ENCODE measurements at places on chromosomes 3 and 15. TPM values are rescaled to one million over a fixed set of nuclear protein-coding genes. Genes with fewer than 3 reads are reported as not detected.
A peak's percentile ranks its signal among the peaks of the same experiment; 100 is the strongest.

- no peak overlapping the region for H3K4me3 ChIP-seq
- no peaks in the 10 kb centered on the region for H3K36me3 ChIP-seq
- DNase-seq: no peak
- H3K27me3 ChIP-seq: no peaks in the 10 kb centered on the region
Measured at GRCh38 chr15:47877836-47878235, 160.5 kb downstream of the SEMA6D start.

GRCh38 chr3:159779883-159780282 lies 208.8 kb upstream of the IL12A start:
- H3K4me1 ChIP-seq: peaks cover 27% of the 10 kb centered on the region
- no peaks in the 10 kb centered on the region for H3K36me3 ChIP-seq

DNA sequence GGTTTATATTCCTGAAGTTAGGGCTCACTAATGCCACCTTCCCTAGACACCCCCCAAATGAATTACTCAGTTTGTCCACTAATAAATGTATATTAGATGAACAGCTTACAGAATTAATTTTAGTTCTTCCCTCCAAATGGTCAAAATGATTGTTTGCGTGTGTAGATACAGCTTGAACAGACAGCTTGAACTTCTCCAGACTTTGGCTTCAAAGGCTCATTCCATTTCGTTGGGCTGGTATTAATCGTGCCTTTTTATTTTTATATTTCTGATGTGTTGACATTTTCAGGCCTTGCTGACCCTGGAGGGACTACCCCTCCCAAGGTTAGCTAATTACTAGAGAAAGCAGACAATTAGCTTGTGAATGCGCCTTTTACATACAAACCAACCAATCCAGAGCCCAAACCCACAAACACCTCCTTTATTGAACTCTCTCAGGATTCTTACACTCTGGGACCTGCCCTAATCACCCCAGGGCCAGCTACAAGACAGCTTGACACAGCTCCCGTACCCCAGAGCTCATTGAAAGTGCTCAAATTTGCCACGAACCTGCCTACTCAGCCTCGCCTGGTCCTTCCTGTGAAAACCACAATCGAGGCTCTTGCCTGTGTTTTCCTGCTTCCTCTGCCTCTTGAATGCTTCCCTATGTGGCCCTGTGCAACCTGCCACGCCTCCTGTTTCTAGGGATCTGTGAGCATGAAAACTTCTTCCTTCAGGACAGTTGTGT lies 40.3 kb downstream of the RPL22L1 start:
- no peaks in the 10 kb centered on the region for H3K4me1 ChIP-seq
- no peak overlapping the region for H3K27ac ChIP-seq
- no peaks in the 10 kb centered on the region for H3K27me3 ChIP-seq
- no peak for DNase-seq

The TMEM158 gene
- 2.2 TPM for total RNA-seq

DNA sequence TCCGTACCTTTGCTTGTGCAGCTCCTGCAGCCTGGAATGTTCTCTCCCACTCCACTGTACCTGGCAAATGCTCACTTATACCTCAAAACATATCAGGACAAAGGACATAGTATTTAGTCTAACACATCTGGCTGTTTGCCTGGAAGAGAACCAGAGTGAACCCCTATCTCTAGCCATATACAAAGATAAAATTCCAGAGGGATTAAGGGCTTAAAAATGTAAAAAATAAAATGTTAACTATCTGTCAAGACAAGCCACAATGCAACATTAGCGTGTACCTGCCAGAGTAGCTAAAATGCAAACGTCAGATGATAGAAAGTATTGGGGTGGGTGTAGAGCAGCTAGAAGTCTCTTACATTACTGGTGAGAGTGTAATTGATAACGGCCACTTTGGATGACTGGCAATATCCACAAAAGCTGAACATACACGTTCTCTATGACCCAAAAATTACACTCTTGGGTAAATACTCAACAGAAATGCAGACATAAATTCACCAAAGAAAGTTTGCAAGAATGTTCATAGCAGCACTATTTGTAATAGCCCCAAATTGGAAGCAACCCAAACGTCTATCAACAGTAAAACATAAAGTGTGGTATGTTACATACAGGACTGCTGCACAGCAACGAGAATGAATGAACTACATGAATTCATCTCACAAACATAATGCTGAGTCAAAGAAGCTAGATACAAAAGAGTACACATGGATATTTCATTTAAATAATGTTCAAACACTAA lies 18.2 kb upstream of the ADPGK start:
- H3K36me3 ChIP-seq: no peaks in the 10 kb centered on the region
- H3K27me3 ChIP-seq: no peaks in the 10 kb centered on the region
- H3K27ac ChIP-seq: no peak overlapping the region
- DNase-seq: no peak

GRCh38 chr15:74768771-74769342 lies 13.0 kb upstream of the CSK start:
- H3K27me3 ChIP-seq: peaks cover 24% of the 10 kb centered on the region
- H3K27ac ChIP-seq: no peak overlapping the region
- peaks cover 21% of the 10 kb centered on the region for H3K4me1 ChIP-seq
- no peak for DNase-seq

GRCh38 chr15:39181940-39182339 lies 398.9 kb upstream of the THBS1 start:
- no peaks in the 10 kb centered on the region for H3K36me3 ChIP-seq
- no peak overlapping the region for H3K27ac ChIP-seq
- H3K4me3 ChIP-seq: no peak overlapping the region
- no peaks in the 10 kb centered on the region for H3K27me3 ChIP-seq
- DNase-seq: no peak

The COL6A5 gene
- total RNA-seq: not detected

The SPINT1 gene
- total RNA-seq: 2.5 TPM

The CCDC39 gene
- total RNA-seq: under 0.01 TPM

The UBL7 gene
- 52.7 TPM for total RNA-seq

The KNG1 gene
- total RNA-seq: not detected

GRCh38 chr15:64503197-64503596 lies 42.8 kb downstream of the ZNF609 start:
- H3K4me3 ChIP-seq: peak overlapping the region; percentile 16
- H3K36me3 ChIP-seq: peaks cover 10% of the 10 kb centered on the region
- H3K27ac ChIP-seq: peak overlapping the region; percentile 75
- no peak for DNase-seq
- no peaks in the 10 kb centered on the region for H3K27me3 ChIP-seq

The NOX5 gene
- 0.23 TPM for total RNA-seq

The SMAD6 gene
- 17.5 TPM for total RNA-seq
